ENCODE measurements at places on chromosomes 1 and 21. TPM values are rescaled to one million over a fixed set of nuclear protein-coding genes. Genes with fewer than 3 reads are reported as not detected.
A peak's percentile ranks its signal among the peaks of the same experiment; 100 is the strongest.

The ZBTB8B gene
- polyA plus RNA-seq = 0.08 TPM

The PRPF38A gene
- polyA plus RNA-seq = 20.0 TPM

The VAMP3 gene
- polyA plus RNA-seq = 186 TPM

- DNase-seq = no peak
Observed at GRCh38 chr1:182430263-182431068, 19.5 kb upstream of the RGSL1 start.

DNA sequence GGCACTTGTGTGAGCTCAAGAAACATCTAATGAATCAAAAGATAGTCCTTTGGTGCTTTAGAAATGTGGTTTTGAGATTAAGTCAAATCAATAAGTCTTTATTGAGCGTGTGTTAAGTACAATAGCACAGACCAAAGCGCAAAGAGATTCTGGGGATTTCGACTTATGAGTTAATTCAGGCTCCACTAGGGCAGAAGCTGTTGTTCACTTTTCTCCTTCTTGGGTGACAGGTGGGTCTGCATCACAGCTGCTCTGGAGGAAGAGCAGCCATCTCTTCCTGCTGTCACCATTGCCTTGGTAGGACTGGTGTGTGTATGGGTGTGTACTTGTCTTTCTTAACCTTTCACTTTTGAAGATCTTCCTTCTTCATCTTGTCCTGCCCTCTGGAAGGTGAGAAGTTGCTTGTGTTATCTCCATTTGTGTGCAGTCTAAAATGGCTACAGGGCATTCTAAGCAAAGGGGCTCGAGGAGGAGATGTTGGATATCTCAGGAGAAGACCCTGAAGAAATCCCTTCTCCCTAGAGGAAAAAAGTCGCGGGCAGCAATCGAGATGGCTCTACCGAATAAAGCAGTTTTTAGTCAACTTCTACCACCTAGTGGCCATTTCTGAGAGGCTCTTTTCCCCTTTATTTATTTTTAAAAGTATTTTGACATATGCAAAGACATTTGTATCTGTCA lies 22.9 kb upstream of the DISC1 start:
- peak; percentile 46 for DNase-seq

- no peak for DNase-seq
Observed at GRCh38 chr1:40059338-40059959, 18.9 kb downstream of the CAP1 start.

The CACNA1S gene
- not detected for polyA plus RNA-seq

The NES gene
- polyA plus RNA-seq = 26.9 TPM

DNA sequence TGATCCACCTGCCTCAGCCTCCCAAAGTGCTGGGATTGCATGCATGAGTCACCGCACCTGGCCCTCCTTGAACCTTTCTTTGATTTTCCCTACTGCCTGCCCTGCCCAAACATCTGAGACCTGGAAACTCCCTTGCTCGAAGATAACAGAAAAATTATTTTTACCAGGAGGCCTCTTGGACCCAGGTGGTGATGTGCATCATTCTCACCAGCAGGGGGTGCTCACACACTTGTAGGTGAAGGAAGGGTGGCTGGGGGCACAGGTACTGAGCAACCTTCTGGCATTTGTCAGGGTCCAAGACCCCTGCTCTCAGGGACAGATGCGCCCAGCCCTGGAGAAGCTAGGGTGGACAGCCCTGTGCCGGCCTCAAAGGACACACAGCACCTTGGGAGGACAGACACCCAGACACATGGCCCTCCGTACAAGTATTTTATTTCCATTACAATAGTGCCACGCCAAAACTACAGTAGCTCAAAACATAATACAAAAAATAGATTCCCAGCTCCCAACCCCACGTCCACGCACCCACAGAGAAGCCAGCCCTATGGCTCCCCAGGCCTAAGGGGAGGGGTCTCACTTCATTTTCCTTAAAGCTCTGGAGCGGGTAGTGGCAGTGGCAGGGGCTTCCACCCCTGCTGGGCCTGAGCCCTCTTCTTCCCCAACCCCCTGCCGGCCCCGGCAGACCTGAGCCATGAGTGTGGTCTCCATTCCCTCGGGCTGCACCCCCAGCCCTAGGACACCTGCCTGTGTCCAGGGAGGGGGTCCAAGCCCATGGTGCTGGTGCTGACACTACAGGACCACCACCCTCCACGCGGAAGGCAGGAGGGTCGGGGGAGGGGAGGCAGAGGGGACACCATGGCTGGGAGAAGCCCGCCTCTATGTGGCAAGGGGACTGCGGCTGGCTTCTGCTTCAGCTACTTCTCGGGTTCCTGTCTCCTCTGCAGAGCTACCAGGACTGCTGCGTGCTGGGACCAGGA lies 40.4 kb upstream of the EIF4G3 start:
- DNase-seq = peak; percentile 66

- no peak for DNase-seq
Observed at GRCh38 chr21:34635307-34635706, 20.4 kb upstream of the RCAN1 start.

The FGR gene
- 51.9 TPM for polyA plus RNA-seq

The DENND1B gene
- polyA plus RNA-seq = 4.1 TPM

The HES2 gene
- polyA plus RNA-seq = 0.04 TPM

GRCh38 chr1:203295796-203296195 lies 9.5 kb upstream of the BTG2 start:
- DNase-seq = no peak

DNA sequence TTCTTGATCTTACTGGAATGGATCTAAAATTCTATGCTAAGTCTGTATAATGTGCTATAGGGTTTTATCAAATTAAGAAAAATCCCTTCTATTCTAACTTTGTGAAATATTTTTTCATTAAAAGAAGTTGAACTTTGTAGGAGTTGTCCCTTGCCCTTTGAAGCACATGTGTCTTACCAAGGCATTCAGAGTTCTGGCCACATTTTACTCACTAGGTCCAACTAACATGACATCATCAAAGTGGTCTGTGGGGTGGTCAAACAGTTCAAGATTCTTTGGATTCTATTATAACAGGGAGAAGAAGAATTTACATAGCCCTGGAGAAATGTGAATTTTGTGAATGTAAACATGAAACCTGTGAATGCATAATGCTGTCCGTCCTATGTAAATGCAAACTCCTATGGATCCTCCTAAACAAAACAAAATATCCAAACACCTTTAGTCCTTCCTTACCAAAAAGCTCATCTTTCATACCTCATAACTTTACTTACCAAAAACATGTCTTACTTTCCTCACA lies 88.7 kb downstream of the EBNA1BP2 start:
- no peak for DNase-seq

- DNase-seq = no peak
Observed at GRCh38 chr1:183673605-183674323, 20.6 kb upstream of the APOBEC4 start.

GRCh38 chr1:236561976-236562375 lies 38.2 kb downstream of the LGALS8 start:
- DNase-seq = no peak

The LAPTM5 gene
- 177 TPM for polyA plus RNA-seq

GRCh38 chr1:111882986-111883560 lies 106.4 kb downstream of the KCND3 start:
- no peak for DNase-seq

- DNase-seq = peak; percentile 94
Observed at GRCh38 chr1:99685516-99686180, 39.7 kb downstream of the PALMD start.

- DNase-seq = no peak
Observed at GRCh38 chr1:240522122-240522822, 89.7 kb downstream of the GREM2 start.

- DNase-seq = no peak
Observed at GRCh38 chr1:166705376-166706289, 133.6 kb upstream of the POGK start.

DNA sequence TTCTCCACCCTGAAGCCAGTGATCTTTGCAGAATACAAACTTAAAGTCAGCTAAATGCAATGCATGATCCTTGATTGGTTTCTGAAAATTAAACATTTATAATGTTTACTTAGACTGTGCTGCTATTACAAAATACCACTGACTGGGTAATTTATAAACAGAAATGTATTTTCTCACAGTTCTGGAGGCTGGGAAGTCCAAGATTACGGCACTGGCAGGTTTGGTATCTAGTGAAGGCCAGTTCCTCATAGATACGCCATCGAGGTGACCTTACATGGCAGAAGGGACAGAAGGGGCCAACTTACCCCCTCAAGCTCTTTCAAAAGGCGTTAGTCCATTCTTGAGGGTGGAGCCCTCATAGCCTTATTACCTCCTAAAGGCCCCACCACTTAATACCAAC lies 2.8 kb upstream of the BOLA1 start:
- DNase-seq = peak; percentile 13

DNA sequence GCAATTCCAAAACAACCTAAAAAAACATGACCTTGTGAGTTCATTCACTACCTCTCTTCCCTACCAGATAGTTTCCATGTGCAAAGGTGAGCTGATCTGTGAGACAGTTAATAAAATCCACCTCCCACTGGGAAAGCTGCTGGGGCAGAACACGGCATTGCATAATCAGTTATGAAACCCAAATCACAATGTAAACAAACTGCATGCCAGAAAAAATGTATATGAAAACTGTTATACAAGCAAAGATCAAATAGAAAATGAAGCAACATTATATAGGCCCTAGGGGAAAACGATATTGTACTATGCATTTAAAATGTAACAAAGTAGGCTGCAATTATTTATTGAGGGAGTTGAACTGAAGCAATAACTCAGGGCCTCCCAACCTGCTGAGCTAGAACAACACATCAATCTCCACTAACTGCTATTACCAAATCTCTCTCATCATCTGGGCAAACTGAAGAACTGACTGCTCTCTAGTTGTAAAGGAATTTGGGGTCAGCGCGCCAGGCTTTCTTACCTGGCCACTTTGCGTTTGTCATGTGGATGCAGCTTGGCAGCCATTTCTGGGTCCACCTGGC lies 31.0 kb downstream of the TRIT1 start:
- no peak for DNase-seq

GRCh38 chr21:42171091-42172053 lies 47.6 kb upstream of the ABCG1 start:
- peak; percentile 51 for DNase-seq
